M059J (cell line): ENCODE measurements at places on chromosomes 2 and 18. TPM values are rescaled to one million over a fixed set of nuclear protein-coding genes. Genes with fewer than 3 reads are reported as not detected.

Gene ILKAP
- 8.8 and 19.5 TPM in 2 replicates for total RNA-seq

Gene TEKT4
- not detected in 2 replicates for total RNA-seq

Gene RIT2
- total RNA-seq: 0.37 and 0.79 TPM in 2 replicates

DNA sequence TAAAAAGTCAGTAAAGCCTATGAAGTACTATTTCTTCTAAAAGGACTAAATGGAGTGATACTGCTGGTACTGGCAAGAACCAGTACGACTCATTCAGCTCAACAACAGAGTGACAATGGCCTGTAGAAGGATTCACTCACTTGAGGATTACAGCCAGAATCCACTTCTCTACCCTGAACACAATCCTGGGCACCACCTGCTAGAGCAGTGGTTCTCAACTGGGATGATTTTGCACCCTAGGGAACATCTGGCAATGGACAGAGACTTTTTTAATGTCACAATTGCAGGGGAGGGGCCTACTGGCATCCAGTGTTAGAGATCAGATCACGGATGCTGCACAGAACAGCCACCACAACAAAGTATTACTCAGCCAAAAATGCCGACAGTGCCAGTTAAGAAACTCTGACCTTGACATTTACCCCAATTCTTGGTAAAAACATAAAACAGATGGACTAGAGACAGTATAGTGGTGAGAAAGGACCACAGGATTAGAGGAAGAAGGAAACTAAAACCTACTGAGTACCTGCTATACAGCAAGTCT is 5.0 kb downstream of the SPIRE1 start:
- peak; percentile 76 for DNase-seq

DNA sequence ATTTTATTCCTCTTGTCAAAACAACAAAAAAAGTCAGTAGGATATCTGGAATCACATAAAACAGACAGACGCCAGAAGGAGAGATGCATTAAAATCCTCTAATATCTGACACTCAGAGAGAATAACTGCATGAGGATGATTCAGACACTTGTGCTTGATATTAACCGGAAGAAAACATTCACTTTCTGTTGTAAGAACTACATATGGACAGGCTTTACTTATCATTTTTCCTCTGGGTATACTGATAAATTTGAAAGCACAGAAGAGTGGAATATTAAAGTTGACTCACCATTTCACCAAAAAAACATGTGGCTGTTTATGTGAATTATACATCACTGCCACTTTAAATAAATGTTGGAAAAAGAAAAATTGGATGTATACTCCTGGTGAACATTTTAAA is 589.1 kb upstream of the CDH2 start:
- no peak for DNase-seq

- DNase-seq: no peak
Observed at GRCh38 chr18:12328179-12328823, 20.3 kb downstream of the TUBB6 start.

DNA sequence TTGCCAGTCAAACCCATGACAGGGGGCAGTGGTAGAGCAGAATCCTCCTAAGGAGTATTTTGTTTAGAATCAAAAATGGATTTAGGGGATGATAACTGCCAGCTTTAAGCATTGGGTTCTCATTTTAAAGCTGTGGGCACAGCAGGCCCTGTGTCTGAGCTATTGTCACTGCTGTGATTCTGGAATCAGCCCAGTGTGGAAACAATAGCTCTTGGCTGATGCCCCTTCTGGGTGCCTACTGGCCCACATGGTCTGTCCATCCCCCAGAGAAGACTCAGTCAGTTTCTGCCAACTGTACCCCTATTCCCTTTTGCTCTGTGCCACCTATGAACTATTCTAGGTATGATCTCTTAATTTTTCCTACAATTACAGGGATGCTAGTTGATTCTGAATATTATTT is 91.7 kb upstream of the LRRTM1 start:
- no peak for DNase-seq

DNA sequence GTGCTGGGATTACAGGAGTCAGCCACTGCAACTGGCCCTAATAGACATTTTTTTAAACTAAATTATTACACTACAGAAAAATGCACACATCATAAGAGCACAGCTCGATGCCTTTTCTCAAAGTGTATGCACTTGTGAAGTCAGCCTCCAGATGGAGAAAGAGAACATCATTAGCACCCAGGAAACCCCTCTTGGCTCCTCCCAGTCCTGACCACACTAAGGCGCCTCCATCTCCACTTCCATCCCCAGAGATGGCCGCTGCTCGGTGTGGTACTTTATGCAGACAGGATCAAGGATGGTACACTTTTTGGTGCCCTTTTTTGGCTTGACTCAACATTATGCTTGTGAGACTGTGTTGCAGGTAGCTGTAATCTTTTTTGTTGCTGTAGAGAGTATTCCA is 34.8 kb downstream of the RRM2 start:
- no peak for DNase-seq

Gene CLASP1
- 30.8 and 40.6 TPM in 2 replicates for total RNA-seq

GRCh38 chr2:17793803-17794354 is 22.4 kb upstream of the MSGN1 start:
- DNase-seq: no peak

- DNase-seq: peak; percentile 72
Observed at GRCh38 chr2:159773426-159773825, 24.6 kb downstream of the CD302 start.

GRCh38 chr2:189116979-189117378 is 62.6 kb downstream of the COL5A2 start:
- no peak for DNase-seq

- peak; percentile 32 for DNase-seq
Observed at GRCh38 chr2:99256677-99257076, 1.2 kb upstream of the LYG2 start.

Gene ASXL3
- total RNA-seq: not detected in 2 replicates

DNA sequence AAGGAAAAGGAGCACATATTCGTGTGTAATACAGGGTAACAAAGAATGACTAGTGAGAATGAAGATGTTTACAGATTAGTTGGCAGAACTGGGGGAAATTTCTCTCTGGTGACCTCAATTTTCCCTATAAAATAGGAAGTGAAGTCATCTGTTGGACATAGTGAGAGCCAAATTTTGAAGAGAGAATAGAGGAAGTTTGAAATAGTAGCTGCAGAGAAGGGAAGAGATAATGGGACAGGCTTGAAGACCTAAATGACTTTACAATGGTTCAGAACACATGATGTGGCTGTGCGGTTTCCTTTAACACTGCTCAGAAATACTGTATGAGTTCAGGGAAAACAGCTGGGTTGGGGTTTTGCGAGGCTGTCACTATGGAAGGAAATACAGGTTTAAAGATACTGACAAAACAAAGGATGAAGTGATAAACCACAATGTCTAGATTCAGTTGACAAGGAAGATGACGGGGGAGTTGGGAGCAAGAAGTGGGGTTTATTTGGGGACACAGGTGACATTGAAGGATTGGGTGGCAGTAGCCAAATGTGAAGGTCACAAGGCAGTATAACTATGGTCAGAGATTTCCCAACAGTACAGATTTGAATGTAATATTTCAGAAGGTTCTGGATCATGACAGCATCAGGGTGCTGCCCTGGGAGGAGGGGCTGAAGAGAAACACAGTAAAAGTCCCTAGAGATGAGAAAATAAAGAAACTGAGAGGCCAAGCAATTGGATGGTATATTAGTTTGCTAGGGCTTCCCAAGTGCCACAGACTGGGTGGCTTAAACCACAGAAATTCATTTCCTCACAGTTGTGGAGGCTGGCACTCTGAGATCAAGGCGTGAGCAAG is 82.6 kb upstream of the TANK start:
- DNase-seq: peak; percentile 65

- DNase-seq: no peak
Observed at GRCh38 chr18:7844418-7844817, 277.3 kb downstream of the PTPRM start.

DNA sequence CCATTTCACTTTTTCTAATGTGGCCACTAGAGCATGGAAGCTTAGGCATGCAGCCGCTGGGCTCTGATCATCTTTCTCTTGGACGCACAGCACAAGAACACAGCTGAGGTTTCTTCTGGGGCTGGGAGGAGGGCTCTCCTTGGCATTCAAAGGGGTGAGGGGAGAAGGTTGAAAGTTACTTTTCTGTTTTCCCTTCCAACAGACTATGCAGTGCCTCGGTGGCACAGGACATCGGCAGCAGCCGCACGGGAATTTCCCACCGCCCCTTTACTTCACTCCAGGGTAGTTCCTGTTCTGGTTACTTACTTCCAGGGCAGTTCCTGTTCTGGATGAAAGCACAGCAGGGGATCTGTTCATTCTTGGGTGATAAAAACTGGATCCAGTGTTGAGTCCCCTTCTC is 18.9 kb upstream of the MAL start:
- no peak for DNase-seq

GRCh38 chr2:170878066-170878465 is 51.0 kb upstream of the GORASP2 start:
- DNase-seq: peak; percentile 61

Gene SCYGR7
- total RNA-seq: not detected in 2 replicates

- DNase-seq: no peak
Observed at GRCh38 chr2:241234066-241234790, 45.8 kb downstream of the ANO7 start.

GRCh38 chr2:126699018-126699417 is 43.1 kb downstream of the GYPC start:
- DNase-seq: no peak

DNA sequence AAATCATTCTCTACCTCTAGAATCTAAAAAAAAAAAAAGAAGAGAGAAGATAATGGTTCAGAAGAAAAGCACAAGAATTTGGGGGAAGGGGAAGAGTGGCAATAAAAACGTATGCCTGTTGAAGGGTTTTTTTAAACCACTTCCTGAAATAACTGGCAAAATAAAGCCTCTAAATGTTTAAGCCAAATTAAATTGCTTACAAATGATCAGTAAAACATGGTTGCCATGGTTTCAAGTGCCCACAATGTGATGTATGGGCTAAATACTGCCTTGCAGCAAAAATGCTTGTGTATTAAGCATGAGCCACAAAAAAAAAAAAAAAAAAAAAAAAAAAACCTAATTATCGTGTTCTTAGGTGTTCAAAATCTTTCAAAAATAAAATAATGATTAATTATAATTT is 60.8 kb downstream of the RBM43 start:
- peak; percentile 29 for DNase-seq

DNA sequence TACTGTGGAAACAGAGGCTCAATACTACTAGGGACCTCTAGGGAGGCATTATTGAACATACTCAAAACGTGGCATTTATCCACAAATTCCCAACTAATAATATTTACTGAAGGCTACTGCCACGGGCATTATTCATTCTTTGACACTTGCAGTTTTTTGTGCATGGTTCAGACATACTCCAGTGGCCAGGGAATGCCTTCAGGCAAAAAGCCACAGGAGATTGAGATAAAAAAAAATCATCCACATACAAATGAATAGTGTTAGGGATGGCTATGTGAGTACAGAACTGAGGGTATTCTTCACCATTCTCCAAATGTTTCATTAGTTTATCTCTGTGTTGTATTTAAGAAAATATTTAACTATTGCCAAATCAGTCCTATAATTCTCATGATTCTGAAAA is 974.9 kb upstream of the PIK3C3 start:
- DNase-seq: peak; percentile 64

GRCh38 chr2:3399829-3400228 is 20.3 kb downstream of the TRAPPC12 start:
- no peak for DNase-seq

DNA sequence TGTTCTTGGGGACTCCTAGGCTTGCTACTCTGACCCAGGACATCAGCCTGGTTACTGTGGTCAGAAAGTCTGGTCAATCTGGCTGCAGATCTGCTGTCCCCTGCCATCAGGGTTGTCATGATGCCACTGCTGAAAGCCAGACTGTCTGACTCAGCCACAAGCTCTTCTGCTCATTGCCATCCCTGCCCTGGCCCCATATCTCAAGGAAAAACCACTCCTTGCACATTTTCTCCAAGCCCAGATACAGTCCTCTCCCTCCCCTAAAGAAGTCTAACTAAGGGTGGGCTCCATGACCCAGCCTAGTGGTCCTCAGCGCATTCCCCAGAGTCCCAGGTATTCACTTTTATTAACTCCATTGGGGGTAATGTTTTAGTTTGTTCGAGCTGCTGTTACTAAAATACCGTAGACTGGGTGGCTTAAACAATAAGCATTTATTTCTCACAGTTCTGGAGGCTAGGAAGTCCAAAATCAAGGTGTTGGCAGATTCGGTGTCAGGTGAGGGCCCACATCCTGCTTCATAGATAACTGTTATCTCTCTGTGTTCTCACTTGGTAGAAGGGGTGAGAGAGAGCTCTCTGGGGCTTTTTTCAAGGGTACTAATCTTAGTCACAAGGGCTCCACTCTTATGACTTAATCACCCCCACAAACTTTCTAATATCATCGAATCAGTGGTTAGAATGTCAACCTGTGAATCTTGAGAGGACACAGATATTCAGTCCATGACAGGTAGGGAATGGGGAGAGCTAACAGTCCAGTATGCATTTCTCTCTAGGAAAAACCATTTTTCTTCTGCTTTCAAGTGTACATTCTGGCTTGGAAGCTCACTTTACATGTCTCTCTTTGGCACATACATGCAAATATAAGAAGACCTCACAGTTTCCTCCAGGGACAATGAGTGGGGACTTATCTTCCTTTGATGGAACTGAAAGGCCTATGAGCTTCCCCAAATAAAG is 94.8 kb upstream of the CXCR4 start:
- no peak for DNase-seq

DNA sequence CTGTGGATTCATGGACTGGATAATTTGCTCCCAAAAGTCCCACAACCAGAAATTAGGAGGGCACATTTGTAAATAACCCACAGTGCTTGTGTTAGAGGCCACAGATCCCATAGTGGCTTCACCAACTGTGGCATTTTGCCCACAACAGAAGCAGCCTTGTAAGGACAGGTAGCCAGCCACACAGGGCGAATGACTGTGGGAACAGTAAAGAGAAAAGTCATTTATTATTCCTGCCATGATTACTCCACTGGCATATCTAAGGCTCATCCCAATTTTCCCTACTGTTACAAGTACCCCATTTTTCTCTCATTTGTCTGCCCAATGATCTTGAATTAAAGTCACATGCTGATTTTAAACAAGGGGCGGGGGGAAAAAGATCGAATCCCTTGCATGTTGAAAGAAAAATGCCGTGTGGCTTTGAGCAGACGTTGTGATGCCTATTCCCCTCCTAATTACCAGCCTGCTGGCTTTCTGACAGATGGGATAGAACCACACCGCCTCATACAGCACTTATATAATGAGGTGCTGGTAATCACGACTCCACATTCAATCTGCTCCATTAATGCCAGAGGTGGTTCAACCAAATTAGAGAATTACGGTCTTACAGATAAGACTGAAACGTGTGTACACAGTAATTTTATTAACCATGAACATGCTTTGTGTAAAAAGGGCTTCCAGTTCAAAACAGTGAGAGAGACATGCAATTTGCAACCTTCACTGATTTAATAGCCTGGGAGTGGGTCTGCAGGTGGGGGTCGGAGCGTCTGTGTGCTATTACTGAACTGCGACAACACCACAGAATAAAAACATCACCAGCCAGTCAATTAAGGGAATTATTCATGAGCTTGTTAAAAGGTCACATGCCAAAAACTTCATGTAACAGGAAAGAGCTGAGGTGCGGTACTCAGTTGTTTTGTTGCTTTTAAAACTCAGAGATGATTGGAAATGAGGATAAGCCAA is 196.0 kb downstream of the TMEM163 start:
- no peak for DNase-seq
